ENCODE measurements at places on chromosomes 3 and 15. TPM values are rescaled to one million over a fixed set of nuclear protein-coding genes. Genes with fewer than 3 reads are reported as not detected.

GRCh38 chr15:75200765-75201615 is 692 bp upstream of the C15orf39 start:
- no peak for DNase-seq

The PIGZ gene
- 2.2 TPM for total RNA-seq

GRCh38 chr3:15052335-15053242 is 12.5 kb downstream of the MRPS25 start:
- DNase-seq: no peak

The PEX5L gene
- 0.24 TPM for total RNA-seq

- DNase-seq: no peak
Measured at GRCh38 chr3:86790884-86791549, 199.9 kb downstream of the VGLL3 start.
